ENCODE measurements at places on chromosomes 3 and 15. TPM values are rescaled to one million over a fixed set of nuclear protein-coding genes. Genes with fewer than 3 reads are reported as not detected.

Gene SELENOT
- total RNA-seq, result 200 TPM

Gene SPATA12
- total RNA-seq, result not detected

Gene RNF7
- total RNA-seq, result 39.5 TPM

Gene CD86
- total RNA-seq, result not detected

Gene AHSG
- total RNA-seq, result under 0.01 TPM

Gene ZNF80
- not detected for total RNA-seq

Gene RETNLB
- total RNA-seq, result not detected

Gene CHDH
- total RNA-seq, result not detected
